ENCODE measurements at places on chromosomes 4 and X. TPM values are rescaled to one million over a fixed set of nuclear protein-coding genes. Genes with fewer than 3 reads are reported as not detected.

- peak; percentile 63 for DNase-seq
These were observed 452.4 kb downstream of the BCOR start for GRCh38 chrX:39645178-39645895.

DNA sequence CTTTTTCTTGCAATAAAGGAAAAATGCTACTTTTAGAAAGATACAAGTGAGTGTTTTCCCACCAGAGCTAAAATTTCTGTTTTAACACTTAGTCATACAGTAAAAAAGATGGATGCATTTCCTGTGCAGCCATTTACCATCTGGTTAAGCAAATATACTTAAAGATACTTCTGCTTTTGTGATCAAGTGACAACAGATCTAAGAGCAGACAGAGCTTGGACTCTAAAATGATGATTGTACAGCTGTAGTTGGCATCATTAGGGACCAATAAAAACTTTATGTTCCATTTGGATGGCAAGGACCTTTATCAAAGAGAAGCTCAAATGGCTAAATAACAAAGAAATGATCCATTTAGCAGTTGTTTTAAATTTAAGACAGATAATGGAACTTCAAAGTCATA is 270.8 kb downstream of the FSTL5 start:
- DNase-seq: no peak

RAB33A gene
- 1.4 TPM for total RNA-seq

SPINK2 gene
- not detected for total RNA-seq

DNA sequence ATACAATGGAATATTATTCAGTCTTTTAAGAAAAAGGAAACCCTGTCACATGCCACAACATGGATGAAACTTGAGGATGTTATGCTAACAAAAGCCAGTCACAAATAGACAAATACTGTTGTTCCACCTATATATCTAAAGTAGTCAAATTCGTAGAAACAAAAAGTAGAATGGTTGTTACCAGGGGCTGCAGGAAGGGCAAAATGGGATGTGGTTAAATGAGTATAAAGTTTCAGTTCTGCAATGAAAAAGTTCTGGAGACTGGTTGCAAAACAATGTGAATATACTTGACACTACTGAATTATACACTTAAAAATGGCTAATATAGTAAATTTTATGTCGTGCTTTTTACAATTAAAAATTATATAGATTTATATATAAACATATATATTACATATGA is 12.2 kb downstream of the SPOCK3 start:
- no peak for DNase-seq

F11 gene
- total RNA-seq: not detected

DNA sequence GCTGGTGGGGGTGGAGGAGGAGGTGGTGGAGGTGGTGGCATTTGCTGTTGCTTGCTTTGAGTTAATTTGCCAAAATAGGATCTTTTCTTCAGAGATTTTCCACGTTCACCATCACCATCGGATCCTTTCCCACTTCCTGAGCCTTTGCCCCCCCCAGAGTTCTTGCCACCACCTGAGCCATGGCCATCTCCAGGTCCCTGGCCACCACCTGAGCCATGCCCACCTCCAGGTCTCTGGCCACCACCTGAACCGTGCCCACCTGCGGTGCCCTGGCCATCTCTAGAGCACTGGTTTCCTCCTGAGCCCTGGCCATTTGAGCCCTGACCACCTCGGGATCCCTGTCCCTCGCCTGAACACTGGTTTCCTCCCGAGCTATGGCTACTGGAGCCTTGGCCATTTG is 1.9 kb downstream of the IRS4 start:
- no peak for DNase-seq

- no peak for DNase-seq
These were observed 234.2 kb upstream of the ANKRD50 start for GRCh38 chr4:124946696-124947095.

DNA sequence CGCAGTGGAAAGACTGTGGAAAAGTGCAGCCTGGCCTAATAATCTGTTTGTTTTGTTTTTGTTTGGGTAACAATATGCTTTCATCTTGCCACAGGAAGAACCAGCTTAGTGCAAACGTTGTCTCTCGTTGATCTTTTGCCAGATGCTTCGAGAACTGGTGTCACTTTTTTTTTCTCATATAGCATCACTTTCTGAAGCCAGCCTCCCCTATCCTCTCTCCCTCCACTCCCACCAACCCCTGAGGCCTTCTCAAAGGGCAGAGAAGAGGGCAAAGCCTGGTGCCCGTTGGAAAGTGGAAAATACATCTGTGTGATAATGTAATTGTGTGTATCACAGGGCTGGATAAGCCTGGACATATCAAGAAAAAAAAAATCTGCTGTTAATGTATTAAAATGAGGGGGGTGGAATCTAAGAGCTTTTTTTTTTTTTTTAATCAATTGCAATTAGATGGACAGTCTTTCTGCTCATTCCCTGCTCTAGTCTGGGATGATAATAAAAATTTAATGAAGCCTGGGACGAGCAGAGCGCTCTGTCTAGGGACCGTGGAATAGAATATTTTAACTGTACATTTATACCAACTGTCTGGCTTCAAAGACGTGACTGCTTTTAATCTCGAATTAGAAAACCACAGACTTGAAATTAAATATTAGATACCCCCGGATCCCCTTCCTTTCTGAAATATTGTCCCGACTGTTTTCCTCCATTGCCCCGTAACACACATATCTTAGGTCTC is 8.1 kb downstream of the POU4F2 start:
- DNase-seq: no peak

SGMS2 gene
- 18.2 TPM for total RNA-seq

GRCh38 chrX:1336948-1337779 is 579 bp downstream of the IL3RA start:
- no peak for DNase-seq

- DNase-seq: peak; percentile 73
These were observed 93.6 kb upstream of the RASGEF1B start for GRCh38 chr4:81565142-81565870.

DNA sequence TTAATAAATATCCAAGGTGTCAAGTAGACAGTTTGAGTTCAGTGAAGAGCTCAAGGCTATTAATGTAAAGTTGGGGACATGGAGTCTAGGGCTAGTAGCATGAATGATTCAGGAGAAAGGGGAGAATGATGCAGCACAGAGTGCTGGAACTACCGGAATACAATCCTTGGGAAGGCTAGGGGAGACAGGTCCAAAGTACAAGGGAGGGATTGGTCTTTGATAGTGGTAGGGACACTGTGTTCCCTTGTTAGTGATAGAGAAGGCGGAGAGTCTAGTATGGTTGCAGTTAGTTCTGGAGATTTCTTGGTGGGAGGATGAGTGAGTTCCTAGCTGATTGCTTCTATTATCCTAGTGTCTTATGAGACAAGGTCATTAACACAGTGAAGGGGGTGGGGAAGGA is 8.7 kb downstream of the GCNA start:
- no peak for DNase-seq

GRCh38 chr4:41430792-41431191 is 107.2 kb upstream of the LIMCH1 start:
- no peak for DNase-seq

GRCh38 chrX:70353514-70353913 is 63.6 kb downstream of the KIF4A start:
- no peak for DNase-seq

CLDN34 gene
- total RNA-seq: not detected

USP27X gene
- 3.5 TPM for total RNA-seq

DNA sequence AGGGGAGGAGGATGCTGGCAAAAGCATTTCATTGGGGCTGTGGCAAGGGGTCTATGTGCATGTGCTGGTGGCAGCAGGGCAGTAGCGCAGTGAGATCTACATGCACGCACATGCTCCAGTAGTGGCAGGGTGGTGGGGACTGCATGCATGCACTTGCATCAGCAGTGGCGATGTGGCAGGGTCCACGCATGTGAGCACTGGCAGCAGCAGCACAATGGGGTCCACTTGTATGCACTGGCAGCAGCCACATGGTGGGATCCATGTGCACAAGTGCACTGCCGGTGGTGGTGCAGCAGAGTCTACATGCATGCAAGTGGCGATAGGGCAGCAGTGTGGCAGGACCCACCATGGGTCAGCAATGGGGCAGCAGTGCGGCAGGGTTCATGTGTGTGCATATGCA is 233.1 kb downstream of the THOC2 start:
- DNase-seq: no peak

CD38 gene
- total RNA-seq: 18.1 TPM

ARHGAP6 gene
- 2.4 TPM for total RNA-seq

GDPD2 gene
- not detected for total RNA-seq

CCDC158 gene
- total RNA-seq: 0.07 TPM

DNA sequence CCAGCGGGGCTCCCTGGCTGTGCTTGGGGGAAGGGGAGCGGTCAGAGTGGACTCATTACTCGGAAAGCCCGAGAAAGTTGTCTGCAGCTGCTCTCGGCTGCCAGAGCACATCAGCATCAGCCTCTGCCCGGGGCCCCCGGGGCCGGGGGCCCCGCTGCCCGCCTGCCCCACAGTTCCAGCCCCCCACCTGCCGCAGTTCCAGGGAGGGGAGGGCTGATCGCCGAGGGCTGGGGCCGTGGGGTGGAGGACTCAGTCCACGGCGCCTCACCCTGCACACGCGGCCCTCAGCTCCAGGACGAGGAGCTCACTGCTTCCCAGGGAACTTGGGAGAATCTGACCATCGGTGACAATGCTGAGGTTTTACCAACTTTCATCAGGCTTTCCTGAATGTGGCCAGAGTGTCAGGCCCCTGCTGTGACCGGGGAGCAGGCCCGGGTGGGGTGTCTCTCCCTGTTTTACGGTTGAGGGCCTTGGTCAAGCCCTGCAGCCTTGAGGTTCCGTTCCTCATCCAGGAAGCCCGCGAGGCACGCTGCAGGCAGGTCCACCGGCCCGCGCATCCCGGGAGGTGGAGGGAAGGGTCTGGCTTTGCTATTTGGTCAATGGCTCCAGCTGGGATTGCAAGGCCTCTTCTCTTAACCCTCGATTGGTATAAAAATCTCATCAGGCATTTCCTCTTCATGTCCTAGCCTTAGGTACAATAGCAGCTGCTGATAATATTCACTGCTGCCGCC is 57.2 kb downstream of the CPZ start:
- DNase-seq: no peak

TMEM128 gene
- total RNA-seq: 31.0 TPM

DNA sequence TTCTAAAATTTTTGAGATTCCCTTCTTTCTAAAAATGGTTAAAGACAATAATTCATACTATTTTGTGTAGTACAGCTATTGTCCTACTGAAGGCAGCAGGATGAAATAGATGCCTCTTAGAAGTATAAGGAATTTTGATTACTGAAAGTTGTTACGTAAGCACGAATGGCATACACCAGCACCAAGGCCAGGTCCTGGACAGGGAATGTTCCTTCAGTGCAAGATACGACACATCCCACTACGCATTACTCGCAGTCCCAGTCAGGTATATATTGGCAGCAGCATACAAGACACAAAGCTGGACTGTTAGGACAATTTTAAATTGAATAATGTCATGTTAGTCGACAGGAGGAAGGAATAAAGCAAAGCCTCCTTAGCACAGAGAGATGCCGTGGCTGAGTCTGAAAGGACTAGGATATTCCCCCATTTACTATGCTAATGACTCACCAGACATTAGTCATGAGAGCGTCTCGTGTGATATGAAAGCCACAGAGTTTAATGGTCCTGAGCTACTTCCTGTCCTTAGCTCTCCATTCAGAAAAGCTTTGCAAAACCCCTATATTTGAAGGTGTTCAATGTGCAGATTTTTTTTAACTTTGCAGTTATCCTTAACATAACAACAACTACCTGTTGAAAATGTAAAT is 504.3 kb downstream of the FAM133A start:
- no peak for DNase-seq

DNA sequence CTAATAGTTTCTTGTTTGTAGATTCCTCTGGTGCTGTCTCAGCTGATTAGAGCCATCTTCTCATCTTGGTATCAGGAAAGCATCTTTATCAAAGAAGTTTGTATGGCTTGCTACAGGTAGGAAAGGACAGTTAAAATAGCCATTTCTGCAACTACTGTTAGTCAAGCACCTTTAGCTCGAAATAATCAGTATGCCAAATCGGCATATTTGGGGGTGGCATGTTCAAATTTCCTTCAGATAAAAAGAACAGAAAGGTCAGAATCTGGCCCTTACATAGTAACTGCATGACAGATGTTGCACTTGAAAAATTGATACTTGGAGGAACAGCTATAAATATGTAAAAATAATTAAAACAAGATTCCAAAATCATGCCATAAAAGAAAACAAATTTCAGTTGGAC is 4.8 kb downstream of the C4orf46 start:
- DNase-seq: no peak

DNA sequence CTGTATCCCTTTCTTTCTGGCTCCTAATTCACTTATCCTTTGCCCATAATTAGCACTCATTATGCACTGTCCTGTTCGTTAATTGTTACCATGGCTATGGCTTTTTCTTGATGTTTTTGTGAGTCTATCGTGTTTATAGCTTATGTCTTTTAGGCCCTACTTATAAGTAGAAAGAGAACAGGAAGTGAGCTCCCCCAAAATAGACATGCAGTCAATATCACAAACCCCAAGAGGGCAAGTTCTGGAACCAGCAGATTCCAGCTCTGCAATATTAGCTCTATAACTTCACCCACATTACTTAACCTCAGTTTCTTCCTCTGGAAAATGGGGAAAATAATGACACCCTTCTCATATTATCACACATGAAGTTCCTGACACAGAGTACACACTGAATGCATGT is 7.4 kb upstream of the HS3ST1 start:
- DNase-seq: no peak

SPIN3 gene
- 14.5 TPM for total RNA-seq

- no peak for DNase-seq
These were observed 154.4 kb upstream of the TLL1 start for GRCh38 chr4:165718660-165719059.

GRCh38 chr4:55884093-55884850 is 30.8 kb downstream of the EXOC1 start:
- DNase-seq: no peak

LRP2BP gene
- 0.89 TPM for total RNA-seq

DNA sequence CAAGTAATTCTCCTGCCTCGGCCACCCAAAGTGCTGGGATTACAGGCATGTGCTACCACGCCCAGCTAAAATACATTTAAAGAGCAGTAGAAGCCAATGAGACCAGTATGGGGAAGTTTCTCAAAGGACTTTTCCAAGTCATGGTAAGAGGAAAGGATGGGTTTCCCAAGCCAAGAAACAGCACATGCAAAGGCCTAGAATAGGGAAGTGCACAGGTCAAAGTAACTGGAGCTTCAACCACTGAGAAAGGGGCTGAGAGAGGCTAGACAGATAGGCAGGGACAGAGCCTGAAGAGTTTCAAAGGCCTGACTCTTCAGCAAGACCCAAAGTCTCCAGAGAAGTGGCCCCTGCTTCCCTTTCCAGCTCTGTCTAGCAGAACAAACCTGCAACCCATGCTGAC is 162.1 kb downstream of the CORIN start:
- no peak for DNase-seq

PCDH10 gene
- 15.5 TPM for total RNA-seq

GRCh38 chr4:75037252-75037651 is 104.3 kb downstream of the PARM1 start:
- DNase-seq: no peak

GRCh38 chr4:138939960-138940359 is 75.6 kb upstream of the NOCT start:
- DNase-seq: no peak

DNA sequence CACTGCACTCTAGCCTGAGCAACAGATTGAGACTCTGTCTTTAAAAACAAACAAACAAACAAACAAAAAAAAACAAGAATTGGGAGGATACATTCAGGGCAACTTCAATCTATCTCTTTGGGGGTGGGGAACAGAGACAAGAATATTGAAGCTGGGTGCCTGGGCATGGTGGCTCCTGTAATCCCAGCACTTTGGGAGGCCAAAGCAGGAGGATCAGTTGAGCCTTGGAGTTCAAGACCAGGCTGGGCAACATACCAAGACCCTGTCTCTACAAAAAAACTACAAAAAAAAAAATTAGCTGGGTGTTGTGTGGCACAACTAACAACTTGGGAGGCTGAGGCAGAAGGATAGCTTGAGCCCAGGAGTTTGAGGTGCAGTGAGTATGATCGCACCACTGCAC is 1.2 kb downstream of the LETM1 start:
- DNase-seq: no peak

DCX gene
- total RNA-seq: not detected
